ENCODE measurements at places on chromosomes 2 and 18. TPM values are rescaled to one million over a fixed set of nuclear protein-coding genes. Genes with fewer than 3 reads are reported as not detected.

GRCh38 chr2:197242719-197243118 lies 67.9 kb downstream of the ANKRD44 start:
- H3K4me3 ChIP-seq = no peak overlapping the region
- H3K4me1 ChIP-seq = peaks cover 39% of the 10 kb centered on the region
- H3K36me3 ChIP-seq = no peaks in the 10 kb centered on the region
- no peaks in the 10 kb centered on the region for H3K27me3 ChIP-seq

GRCh38 chr2:214379227-214379626 lies 31.6 kb upstream of the VWC2L start:
- H3K4me1 ChIP-seq = no peaks in the 10 kb centered on the region
- H3K27me3 ChIP-seq = no peaks in the 10 kb centered on the region
- DNase-seq = no peak
- H3K36me3 ChIP-seq = no peaks in the 10 kb centered on the region
- no peak overlapping the region for H3K4me3 ChIP-seq

GRCh38 chr18:74679006-74679678 lies 81.5 kb downstream of the ZNF407 start:
- H3K27me3 ChIP-seq = no peaks in the 10 kb centered on the region
- no peak overlapping the region for H3K27ac ChIP-seq
- no peaks in the 10 kb centered on the region for H3K4me1 ChIP-seq

DNA sequence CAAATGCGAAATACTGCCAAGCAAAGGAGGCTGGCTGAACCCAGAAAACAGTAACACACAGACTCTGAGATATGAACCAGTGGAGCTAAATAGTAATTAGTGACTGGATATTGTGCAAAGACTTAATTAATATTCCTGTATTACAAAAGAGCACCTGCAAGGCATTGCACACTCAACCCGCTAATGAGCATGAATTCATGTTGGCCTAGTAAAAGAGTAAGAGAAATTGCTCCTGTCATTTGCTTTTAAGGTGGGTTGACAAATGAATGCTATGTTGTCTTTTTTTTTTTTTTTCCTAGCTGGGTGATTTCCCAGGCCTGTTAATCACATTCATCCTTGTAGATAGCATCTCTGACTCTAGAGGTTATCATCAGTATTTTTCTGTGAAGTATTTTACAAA lies 87.0 kb upstream of the CERS6 start:
- H3K4me1 ChIP-seq = peaks cover 5% of the 10 kb centered on the region
- DNase-seq = no peak
- no peak overlapping the region for H3K27ac ChIP-seq
- no peaks in the 10 kb centered on the region for H3K27me3 ChIP-seq
- H3K36me3 ChIP-seq = no peaks in the 10 kb centered on the region
- no peak overlapping the region for H3K4me3 ChIP-seq

DNA sequence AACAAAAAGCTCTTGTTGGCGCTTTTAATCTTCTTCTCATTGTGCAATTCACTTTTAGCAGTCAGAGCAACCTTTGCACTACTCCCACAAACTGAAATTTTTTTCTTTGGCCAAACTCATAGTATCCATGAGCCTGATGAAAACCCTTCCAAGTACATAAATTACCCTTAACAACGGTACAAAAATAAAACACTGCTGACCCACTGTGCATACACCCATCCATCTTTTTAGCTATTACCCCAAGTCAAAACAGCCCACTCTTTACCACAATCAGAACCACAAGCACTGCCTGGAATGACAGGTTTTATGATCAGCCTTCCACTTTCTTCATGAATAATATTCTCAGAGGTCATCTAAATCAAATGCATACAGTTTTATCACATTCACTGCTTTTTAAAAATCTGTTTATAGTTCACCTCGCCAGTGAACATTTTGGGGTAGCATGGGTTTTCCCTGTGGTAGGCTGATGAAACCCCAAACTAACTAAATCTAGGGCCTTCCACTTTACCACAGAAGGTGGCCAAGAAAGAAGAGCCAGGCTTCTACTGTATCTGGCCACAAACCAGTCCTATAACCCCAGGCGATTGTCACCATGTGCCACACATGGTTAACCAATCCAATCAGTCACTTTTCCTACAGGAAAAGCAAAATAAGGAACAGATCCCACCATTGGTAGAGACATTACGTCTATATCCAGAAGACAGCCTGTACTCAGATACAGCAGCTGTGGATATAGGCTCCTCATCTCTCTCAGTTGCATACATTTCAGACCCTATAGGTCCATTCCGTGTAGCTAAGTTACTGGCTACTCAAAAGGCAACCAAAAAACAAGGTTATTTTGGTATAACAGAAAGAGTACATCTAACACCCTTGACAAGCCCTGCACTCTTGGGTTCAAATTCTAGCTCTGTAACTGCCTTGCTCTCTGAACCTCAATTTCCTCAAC lies 171.3 kb downstream of the THADA start:
- H3K4me3 ChIP-seq = no peak overlapping the region
- peaks cover 16% of the 10 kb centered on the region for H3K4me1 ChIP-seq
- H3K27me3 ChIP-seq = no peaks in the 10 kb centered on the region
- no peak overlapping the region for H3K27ac ChIP-seq

DNA sequence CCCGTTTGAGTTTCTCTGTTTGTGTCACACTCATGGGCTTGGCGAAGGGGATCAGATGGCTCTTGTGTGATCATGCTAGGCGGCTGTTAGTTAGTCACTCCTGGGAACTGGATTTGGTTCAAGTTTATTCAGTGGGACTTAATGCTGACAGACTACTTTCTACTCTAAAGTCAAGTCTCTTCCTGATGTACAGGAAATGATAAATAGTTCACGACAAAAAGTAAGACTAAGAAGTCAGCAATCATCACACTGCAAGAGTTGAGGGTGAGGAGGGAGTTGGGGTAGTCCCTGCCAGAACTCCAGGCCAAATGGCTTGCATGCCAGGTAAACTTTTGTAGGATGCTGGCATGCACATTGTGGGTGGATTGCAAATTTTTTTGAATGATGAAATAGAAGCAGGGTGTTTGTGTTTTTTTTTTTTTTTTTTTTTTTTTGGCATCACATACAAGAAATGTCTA lies 25.1 kb upstream of the CCL20 start:
- no peaks in the 10 kb centered on the region for H3K4me1 ChIP-seq
- H3K27ac ChIP-seq = no peak overlapping the region
- no peak for DNase-seq
- H3K36me3 ChIP-seq = no peaks in the 10 kb centered on the region

- H3K4me3 ChIP-seq = no peak overlapping the region
- no peak overlapping the region for H3K27ac ChIP-seq
- no peak for DNase-seq
- H3K4me1 ChIP-seq = peaks cover 15% of the 10 kb centered on the region
- no peaks in the 10 kb centered on the region for H3K27me3 ChIP-seq
These were observed 162.2 kb downstream of the BABAM2 start for GRCh38 chr2:28052691-28053090.

DNA sequence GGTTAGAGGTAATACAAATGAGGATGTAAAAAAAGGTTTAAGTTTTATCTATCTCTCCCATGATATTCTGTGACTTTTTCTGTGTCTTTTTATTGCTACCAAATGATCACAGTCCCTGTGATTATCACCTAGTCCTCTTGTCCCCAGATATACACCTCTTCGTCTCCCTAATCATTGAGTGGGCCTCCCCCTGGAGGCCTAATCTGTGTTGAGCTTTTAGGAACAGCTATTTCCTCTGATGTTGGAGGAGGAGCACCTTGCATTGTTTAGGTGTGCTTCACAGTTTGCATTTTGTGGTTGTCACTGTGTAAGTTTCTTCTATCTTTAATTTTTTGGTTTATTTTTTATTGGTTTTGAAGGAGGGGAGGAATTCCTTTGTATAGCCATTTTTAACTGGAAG lies 33.3 kb downstream of the CCDC85A start:
- H3K4me1 ChIP-seq = no peaks in the 10 kb centered on the region
- H3K27ac ChIP-seq = no peak overlapping the region
- H3K36me3 ChIP-seq = no peaks in the 10 kb centered on the region

DNA sequence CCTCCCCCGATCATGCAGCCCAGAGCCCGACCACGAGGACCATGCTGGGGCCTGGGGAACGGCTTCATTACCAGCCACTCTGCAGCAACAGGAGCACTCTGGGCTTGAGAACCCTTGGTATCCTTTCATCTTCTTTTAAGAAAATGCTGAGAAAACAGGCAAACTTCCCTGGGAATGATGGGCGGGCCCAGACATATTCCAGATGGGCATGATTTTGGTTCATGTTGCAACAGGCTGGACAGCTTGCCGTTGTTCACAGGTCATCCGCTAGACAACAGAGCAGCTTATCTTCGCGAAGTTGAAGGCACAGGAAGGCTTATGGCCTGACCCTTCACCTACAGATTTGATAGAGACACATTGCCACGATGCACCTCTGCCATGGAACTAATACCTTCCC lies 121.0 kb downstream of the KLHL29 start:
- peak overlapping the region; percentile 31 for H3K27ac ChIP-seq
- H3K4me1 ChIP-seq = peaks cover 22% of the 10 kb centered on the region
- H3K27me3 ChIP-seq = no peaks in the 10 kb centered on the region
- no peaks in the 10 kb centered on the region for H3K36me3 ChIP-seq
- H3K4me3 ChIP-seq = no peak overlapping the region
- DNase-seq = no peak

- H3K27ac ChIP-seq = no peak overlapping the region
- no peak for DNase-seq
- no peak overlapping the region for H3K4me3 ChIP-seq
- no peaks in the 10 kb centered on the region for H3K36me3 ChIP-seq
These were observed 21.1 kb upstream of the SCYGR2 start for GRCh38 chr2:227577555-227577954.

DNA sequence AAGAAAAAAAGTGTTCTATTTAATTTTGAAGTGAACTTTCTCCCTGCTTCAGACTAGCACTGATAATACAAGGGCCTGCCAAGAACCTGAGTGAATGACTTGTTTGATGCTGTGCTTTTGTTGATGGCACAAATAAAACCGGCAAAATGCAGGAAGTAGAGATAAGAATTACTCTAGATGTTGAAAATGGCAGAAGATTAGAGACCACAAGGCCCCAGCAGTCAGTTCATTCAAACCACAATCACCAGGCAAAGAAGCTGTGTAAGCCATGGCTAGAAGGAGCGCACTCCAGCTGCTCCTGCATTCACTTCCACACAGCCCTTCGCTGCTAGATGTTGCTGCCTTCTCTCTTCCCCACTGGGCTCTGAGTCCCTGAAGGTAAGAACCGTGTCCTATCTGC lies 297.1 kb downstream of the AGPS start:
- H3K36me3 ChIP-seq = no peaks in the 10 kb centered on the region
- no peak overlapping the region for H3K4me3 ChIP-seq
- no peak for DNase-seq
- no peak overlapping the region for H3K27ac ChIP-seq

DNA sequence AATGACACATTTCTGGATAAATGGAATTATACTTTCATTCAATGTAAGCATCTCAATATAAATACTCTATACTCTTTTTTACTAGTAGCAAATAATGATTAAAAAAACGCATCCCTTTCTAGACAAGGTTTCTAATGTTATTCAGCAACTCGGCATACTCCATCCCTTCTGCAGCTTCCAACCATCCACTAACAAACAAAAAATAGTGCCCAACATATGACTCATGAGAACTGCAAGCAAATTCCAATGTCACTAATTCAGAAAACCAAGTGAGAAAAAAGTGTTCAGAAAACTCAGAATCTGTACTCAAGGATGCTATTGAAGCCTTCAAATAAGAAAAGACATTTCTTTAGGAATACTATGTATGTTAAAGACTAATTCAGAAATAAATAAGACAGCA lies 140.0 kb downstream of the BAZ2B start:
- no peak for DNase-seq
- no peak overlapping the region for H3K27ac ChIP-seq
- peaks cover 26% of the 10 kb centered on the region for H3K36me3 ChIP-seq
- no peak overlapping the region for H3K4me3 ChIP-seq
- H3K4me1 ChIP-seq = no peaks in the 10 kb centered on the region

DNA sequence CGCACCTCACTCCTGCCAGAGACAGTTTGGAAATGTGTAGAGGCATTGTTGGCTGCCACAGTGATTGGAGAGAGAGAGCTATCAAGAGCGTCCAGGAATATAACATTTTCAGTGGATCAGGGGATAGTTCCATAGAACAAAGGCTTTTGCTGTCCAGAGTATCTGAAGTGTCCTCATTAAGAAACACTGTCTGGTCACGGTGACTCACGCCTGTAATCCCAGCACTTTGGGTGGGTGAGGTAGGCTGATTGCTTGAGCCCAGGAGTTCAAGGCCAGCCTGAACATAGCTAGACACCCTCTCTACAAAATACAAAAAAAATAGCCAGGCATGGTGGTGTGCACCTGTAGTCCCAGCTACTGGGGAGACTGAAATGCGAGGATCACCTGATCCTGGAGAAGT lies 231.1 kb downstream of the MBD5 start:
- H3K27ac ChIP-seq = no peak overlapping the region
- H3K27me3 ChIP-seq = no peaks in the 10 kb centered on the region
- H3K4me1 ChIP-seq = no peaks in the 10 kb centered on the region
- no peak for DNase-seq
- H3K36me3 ChIP-seq = no peaks in the 10 kb centered on the region
- H3K4me3 ChIP-seq = no peak overlapping the region

GRCh38 chr2:64036034-64036705 lies 16.9 kb upstream of the VPS54 start:
- no peak for DNase-seq
- no peaks in the 10 kb centered on the region for H3K36me3 ChIP-seq
- no peaks in the 10 kb centered on the region for H3K27me3 ChIP-seq

GRCh38 chr2:102357937-102358336 lies 2.3 kb downstream of the IL18R1 start:
- H3K27ac ChIP-seq = peak overlapping the region; percentile 4
- H3K4me3 ChIP-seq = peak overlapping the region; percentile 67
- H3K4me1 ChIP-seq = no peaks in the 10 kb centered on the region
- no peak for DNase-seq
- peaks cover under 1% of the 10 kb centered on the region for H3K36me3 ChIP-seq

Gene MDH1B
- total RNA-seq = 0.26 TPM

Gene DIPK1C
- total RNA-seq = not detected

Gene NMS
- total RNA-seq = not detected
